ENCODE measurements at places on chromosomes 6 and 20.
A peak's percentile ranks its signal among the peaks of the same experiment; 100 is the strongest.

- peak; percentile 94 for DNase-seq
Measured at GRCh38 chr6:89297695-89298351, 17.3 kb downstream of the GABRR2 start.

- DNase-seq: no peak
Measured at GRCh38 chr20:24405810-24406209, 63.6 kb upstream of the SYNDIG1 start.

GRCh38 chr6:44856479-44856878 is 469.0 kb downstream of the CDC5L start:
- DNase-seq: no peak

DNA sequence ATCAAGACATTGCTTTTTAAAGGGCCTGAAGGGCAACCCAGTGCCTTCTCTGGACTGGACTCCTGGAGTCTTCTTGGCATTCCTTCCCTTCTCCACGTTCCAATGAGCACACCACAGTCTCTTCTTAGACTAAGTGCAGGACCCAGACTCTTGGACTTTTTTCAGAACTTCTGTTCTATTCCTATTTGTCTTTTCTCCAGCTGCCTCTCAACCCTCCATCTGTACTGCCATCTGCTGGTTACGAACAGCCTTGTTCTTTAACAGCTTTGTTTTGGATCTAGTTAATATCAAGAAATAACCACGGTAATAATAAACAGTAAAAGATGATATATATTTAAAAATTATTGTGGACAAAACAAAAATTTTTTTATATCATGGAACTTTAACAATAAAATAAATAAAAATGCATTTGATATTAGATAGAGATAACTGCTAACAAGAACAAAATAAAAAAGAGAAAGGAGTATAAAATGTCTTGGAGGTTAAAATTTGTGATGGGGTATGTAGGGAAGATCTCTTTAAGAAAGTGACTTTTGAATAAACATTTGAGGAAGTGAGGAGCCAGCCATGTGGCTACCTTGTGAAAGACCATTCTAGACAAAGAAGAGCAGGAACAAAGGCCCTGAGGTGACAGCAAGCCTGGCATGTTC is 105.1 kb upstream of the HCRTR2 start:
- DNase-seq: peak; percentile 49

DNA sequence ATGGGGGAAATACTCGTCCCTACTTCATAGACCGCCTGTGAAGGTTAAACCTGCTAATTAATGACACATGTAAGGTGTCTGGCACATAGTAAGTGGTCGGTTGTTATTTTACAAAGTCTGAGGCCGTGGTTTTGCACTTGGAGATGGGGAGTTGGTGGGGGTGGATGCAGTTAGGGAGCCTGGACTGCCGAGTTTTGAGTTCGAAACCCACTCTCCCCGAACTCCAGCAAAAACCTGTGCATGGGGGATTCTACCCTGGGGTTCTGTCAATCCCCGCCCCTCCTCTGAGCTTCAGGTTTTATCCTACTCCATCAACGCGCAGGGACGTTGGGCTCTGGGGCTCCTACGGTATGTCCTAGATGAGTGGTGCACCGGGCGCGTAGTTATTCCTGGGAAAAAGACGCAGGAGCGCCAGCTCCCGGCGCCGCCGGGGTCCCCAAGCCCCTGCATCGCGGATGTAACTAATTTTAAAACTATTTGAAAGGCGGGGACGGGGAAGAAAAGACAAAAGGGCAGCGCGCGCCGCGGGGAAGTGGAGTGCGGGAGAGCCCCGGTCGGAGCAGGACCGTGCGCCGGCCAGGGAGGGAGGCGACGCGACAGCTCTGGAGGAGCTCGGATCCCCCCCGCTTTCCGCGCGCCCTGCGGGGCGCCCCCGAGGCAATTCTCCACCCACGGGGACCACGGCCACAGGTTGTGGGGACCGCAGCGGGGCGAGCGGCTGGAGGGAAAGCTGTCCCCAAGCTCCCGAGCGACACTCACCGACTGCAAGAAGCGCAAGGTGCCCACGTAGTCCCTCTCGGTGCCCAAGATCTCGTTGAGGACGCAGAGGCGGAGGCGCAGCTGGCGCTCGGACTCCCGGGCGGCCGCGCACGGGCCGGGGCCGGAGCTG is 672 bp downstream of the PREX1 start:
- no peak for DNase-seq

GRCh38 chr6:98976674-98977385 is 29.1 kb upstream of the FBXL4 start:
- DNase-seq: no peak

DNA sequence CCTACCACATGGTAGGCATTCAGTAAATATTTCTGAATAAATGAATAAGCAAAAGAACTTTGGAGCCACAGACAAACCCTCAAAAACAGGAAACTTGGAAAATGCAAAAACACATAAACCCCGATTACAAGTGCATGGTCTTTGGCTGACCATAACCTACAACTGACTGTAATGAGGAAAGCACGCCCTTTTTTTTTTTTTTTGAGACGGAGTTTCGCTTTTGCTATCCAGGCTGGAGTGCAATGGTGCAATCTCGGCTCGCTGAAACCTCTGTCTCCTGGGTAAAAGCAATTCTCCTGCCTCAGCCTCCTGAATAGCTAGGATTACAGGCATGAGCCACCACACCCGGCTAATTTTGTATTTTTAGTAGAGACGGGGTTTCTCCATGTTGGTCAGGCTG is 11.9 kb upstream of the LATS1 start:
- DNase-seq: no peak

DNA sequence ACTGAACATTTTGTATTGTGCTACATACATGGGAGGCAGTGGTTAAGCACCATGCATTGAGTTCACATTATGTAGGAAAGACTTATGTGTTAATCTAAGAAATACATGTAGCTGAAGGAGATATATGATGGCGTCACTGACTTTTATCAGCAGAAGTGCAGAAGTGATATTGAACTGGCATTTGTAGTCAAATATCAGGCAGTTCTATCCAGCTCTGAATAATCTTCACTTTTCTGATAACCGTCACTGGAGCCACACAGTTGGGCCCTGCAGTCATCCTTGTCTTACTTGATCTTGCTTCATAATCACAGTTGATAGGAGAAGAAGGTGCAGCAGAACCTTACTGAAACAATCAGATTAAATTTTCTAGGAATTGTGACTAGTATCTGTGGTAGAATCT is 26.4 kb downstream of the CRISP1 start:
- no peak for DNase-seq
